Dermis microvascular lymphatic vessel endothelial cell (primary cell): ENCODE measurements at places on chromosomes 11 and 22. TPM values are rescaled to one million over a fixed set of nuclear protein-coding genes. Genes with fewer than 3 reads are reported as not detected.

GLB1L2 gene
- 0.25 and 0.39 TPM in 2 replicates for total RNA-seq

C11orf16 gene
- total RNA-seq, result not detected in 2 replicates

SCN3B gene
- 1.4 and 8.5 TPM in 2 replicates for total RNA-seq

OR2D2 gene
- total RNA-seq, result 0.13 and 0.25 TPM in 2 replicates

TBX1 gene
- 30.4 and 62.8 TPM in 2 replicates for total RNA-seq
